NCI-H1436 treated with DMSO at 0.1 percent for 48 hours (cell line): ENCODE measurements at places on chromosomes 11 and 22.

DNA sequence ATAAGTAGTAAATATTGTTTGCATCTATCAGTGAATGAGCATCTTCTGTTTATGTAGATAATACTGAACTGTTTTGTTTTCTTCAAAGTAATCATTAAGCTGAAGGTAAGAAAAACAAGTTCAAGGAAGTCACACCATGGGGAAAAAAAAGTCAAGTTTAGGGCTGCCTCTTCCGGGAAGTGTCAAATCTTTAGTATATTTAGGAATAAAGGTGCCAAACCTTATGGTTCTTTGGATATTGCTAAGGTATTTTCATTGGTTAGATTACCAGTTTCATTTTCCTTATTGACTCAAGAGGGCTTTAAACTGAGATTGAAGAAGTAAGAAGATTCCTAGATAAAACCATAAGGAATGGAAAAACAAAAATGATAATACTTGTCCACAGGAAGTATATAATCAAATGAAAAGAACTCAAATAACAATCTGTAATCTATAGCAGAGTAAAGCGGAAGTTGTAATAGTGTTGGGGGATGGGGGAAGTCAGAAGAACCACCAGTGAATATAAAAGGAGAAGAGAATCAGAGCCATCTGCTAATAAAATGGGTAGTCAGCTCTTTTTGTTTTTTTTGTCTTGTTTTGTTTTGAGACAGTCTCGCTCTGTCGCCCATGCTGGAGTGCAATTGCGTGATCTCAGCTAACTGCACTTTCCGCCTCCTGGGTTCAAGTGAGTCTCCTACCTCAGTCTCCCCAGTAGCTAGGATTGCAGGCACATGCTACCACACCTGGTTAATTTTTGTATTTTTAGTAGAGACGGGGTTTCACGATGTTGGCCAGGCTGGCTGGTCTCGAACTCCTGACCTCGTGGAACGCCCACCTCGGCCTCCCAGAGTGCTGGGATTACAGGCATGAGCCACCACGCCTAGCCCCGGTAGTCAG, 2.3 kb downstream of the ATM start:
- no peak for DNase-seq

DNA sequence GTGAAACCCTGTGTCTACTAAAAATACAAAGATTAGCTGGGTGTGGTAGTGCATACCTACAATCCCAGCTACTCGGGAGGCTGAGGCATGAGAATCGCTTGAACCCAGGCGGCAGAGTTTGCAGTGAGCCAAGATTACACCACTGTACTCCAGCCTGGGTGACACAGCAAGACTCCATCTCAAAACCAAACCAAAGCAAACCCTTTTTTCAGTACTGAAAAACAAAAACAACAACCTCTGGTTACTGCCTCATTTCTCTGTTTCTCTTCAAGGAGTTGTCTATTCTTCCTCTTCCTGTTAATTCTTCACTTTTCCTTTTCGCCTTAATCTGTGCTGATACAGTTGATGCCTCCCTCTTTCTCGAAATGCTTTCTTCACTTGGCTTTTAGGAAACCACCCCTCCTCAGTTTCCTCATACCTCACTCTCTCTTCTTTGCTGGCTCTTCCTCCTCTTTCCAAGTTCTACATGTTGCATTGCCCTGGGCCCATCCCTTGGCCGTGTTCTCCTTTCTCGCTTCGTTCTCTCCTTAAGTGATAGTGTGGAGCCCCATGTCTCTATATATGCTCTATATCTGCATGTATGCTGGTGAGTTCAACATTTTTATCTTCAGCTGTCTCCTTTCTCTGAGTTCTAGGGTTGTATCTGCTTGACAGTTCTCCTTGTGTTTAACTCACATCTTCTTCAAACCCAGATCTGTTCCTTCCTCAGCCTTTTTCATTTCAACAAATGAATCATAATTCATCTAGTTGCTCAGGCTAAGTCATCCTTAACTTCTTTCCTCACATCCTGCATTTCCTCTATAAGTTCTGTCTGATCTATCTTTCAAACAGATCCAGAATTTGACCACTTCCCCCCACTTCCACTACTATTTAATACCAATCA, 37.1 kb downstream of the NUCB2 start:
- no peak for DNase-seq

DNA sequence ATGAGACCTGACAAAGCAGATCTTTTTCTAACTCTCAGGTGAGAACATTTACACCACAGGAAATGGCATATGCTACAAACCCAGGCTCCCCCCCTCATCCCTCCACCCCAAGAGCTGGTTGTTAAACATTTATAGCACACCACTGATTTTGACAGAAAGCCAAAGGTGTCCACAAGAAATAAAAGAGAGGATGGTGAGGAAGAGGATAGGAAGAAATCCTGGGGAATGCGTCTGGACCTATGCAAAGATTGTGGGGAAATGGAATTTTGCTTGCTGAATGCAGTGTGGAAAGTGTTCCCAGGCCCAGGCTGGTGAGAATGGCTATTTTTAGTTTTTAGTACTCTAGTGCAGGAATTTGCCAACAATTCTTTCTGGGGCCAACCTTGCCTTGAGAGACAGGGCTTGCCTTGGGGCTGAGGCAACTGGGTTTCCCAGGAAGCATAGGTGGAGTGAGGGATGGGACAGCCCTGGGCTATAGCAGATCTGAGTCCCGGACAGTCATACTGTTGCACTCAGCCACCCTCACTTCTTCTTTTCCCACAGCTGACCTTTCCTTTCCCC, 163.9 kb downstream of the ADAMTS15 start:
- no peak for DNase-seq

DNA sequence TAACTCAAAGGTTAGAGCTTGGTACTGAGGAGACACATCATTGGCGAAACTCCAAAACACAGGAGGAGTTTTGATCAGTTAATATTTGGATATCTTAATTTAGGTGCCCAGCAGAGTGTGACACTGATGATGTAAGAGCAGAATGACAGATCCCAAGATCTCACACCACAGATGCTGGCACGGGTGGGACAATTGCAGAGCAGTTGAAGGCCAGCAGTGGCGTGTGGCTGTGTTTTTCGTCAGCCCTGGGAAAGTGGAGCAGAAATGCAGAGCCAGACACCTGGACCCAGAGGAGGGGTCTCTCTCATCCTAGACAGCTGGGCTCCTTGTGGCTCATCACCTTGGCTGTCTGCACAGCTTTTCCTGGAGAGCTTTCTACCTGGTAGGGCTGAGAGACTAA, 59.7 kb upstream of the CTTN start:
- no peak for DNase-seq

GRCh38 chr11:68006606-68007166, 2.8 kb upstream of the UNC93B1 start:
- DNase-seq: no peak

GRCh38 chr11:132008872-132009271, 638.5 kb downstream of the NTM start:
- DNase-seq: no peak

GRCh38 chr22:28365371-28365770, 314.3 kb downstream of the TTC28 start:
- no peak for DNase-seq

- no peak for DNase-seq
Observed at GRCh38 chr22:29716814-29717545, 2.8 kb upstream of the CABP7 start.
